ENCODE measurements at places on chromosomes 3 and 15. TPM values are rescaled to one million over a fixed set of nuclear protein-coding genes. Genes with fewer than 3 reads are reported as not detected.

GRCh38 chr15:78982736-78983135 lies 37.9 kb upstream of the CTSH start:
- no peak for DNase-seq
- H3K27ac ChIP-seq, result no peak overlapping the region
- H3K36me3 ChIP-seq, result peaks cover 4% of the 10 kb centered on the region
- no peak overlapping the region for H3K4me3 ChIP-seq
- H3K27me3 ChIP-seq, result no peaks in the 10 kb centered on the region
- peaks cover 28% of the 10 kb centered on the region for H3K4me1 ChIP-seq

- H3K4me3 ChIP-seq, result no peak overlapping the region
- H3K4me1 ChIP-seq, result peaks cover 14% of the 10 kb centered on the region
- H3K27me3 ChIP-seq, result no peaks in the 10 kb centered on the region
- H3K27ac ChIP-seq, result no peak overlapping the region
- H3K36me3 ChIP-seq, result no peaks in the 10 kb centered on the region
Measured at GRCh38 chr3:46184469-46184868, 23.6 kb downstream of the CCR1 start.

GRCh38 chr15:88193415-88193814 lies 63.1 kb downstream of the NTRK3 start:
- peaks cover 58% of the 10 kb centered on the region for H3K27me3 ChIP-seq
- no peak for DNase-seq
- no peak overlapping the region for H3K4me3 ChIP-seq
- no peaks in the 10 kb centered on the region for H3K4me1 ChIP-seq
- no peaks in the 10 kb centered on the region for H3K36me3 ChIP-seq

KIF7 gene
- 1.7 TPM for total RNA-seq

SERINC4 gene
- total RNA-seq, result 0.33 TPM

- H3K4me3 ChIP-seq, result peak overlapping the region; percentile 77
- peaks cover 14% of the 10 kb centered on the region for H3K36me3 ChIP-seq
- peaks cover 12% of the 10 kb centered on the region for H3K4me1 ChIP-seq
- no peak for DNase-seq
- no peaks in the 10 kb centered on the region for H3K27me3 ChIP-seq
- no peak overlapping the region for H3K27ac ChIP-seq
Measured at GRCh38 chr15:43184407-43185124, 637 bp upstream of the CCNDBP1 start.

Data from Calu3 (cell line).